ENCODE measurements at places on chromosomes 12 and 14. TPM values are rescaled to one million over a fixed set of nuclear protein-coding genes. Genes with fewer than 3 reads are reported as not detected.

Gene TBC1D30
- 3.0 TPM for total RNA-seq

Gene PIANP
- 0.18 TPM for total RNA-seq

GRCh38 chr14:24409956-24410355 lies 11.2 kb downstream of the NYNRIN start:
- DNase-seq, result no peak

DNA sequence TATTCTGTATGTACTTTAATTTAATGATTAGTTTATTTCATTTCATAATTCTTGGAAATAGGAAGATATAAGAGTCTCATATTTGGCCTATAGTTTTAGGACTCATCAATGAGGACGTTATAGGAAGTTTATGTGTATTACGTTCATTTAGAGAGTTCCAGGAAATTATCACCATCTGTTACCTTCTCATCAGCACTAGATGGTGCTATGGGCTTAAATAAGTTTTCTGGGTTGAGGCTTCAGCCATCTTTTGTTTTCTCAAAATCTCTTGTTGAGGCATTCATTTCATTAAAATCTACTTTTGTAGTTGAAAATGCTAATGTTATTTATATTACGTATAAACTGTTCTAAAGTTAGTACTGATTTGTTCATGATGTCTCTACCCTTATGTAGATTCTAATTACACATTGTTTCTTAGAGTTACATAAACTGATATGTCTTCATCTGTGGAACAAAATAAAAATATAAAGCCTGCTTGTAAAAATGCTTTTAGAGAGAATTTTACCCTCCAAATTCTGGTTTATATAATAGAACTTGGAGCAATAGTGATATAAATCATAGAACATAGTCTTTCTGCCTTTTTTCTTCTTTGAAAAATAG lies 89.2 kb downstream of the CFAP54 start:
- no peak for DNase-seq

DNA sequence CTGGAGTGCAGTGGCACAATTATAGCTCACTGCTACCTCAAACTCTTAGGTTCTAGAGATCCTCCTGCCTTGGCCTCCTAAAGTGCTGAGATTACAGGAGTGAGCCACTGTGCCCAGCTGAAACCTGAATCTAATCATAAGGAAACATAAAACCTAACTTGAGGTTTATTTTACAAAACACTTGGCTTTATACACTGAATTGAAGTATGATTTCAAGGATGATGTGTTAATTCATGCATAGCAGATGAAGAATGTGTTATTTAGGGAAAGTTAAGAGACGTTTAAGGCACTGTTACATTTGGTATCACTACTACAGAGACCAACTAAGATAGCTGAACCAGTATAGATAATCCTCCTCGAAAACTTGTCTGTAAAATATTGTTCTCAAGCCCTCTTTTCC lies 6.4 kb downstream of the DICER1 start:
- DNase-seq, result no peak

Gene C3AR1
- total RNA-seq, result 22.0 TPM

- DNase-seq, result no peak
These were observed 392.8 kb downstream of the SOX5 start for GRCh38 chr12:23556661-23557060.

- no peak for DNase-seq
These were observed 6.8 kb downstream of the CCDC59 start for GRCh38 chr12:82351390-82351789.

DNA sequence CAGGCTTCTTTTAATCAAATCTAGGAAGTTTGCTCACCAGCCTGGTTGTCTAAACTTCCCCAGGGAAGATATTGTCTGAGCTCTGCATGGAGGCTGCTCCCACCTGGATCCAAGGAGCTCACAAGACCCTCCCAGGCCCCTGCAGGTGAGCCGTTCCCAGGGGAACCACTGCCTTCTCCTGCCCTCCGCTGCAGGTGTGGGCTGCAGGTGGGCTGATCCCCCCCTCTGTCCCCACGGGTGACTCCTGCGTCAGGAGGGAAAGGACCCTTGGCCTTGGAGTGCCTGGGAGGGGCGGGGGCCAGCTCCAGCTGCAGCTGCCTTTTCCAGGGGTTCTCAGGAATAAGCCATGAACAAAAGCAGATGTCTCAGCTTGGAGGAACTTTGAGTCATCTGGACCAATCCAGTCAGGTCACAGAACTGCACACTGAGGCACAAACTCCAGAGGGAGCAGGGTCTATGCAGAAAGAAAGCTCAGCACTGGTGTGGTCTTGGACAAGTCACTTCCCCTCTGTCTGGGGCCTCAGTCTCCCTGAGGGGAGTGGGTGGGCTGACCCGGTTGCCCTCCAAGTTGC lies 246.6 kb upstream of the RTL1 start:
- DNase-seq, result no peak

DNA sequence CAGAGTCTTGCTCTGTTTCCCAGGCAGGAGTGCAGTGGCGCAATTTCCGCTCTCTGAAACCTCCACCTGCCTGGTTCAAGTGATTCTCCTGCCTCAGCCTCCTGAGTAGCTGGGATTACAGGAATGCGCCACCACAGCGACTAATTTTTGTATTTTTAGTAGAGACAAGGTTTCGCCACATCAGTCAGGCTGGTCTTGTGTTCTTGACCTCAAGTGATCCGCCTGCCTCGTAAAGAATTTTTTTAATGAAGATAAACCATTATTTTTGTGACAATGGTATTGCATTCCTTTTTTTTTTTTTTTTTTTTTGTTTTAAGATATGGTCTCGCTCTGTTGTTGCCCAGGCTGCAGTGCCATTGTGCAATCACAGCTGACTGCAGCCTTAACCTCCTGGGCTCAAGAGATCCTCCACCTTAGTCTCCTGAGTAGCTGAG lies 25.8 kb downstream of the ACVR1B start:
- no peak for DNase-seq

DNA sequence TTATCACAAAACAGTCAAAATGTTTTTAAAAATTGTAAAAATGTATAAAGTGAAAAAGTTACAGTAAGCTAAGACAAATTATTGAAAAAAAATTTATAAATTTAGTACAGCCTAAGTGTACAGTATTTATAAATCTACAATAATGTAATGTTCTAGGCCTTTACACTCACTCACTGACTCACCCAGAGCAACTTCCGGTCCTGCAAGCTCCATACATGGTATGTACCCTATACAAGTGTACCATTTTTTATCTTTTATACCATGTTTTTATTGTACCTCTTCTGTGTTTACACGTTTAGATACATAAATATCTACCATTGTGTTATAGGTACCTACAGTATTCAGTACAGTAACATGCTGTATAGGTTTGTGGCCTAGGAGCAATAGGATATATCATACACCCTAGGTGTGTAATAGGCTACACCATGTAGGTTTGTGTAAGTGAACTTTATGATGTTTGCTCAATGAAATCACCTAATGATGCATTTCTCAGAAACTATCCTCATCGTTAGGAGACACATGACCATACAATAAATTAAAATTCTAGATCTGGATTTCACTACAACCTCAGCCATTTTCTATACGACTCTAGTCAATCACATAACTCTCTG lies 66.8 kb downstream of the TXNDC16 start:
- DNase-seq, result no peak

Gene PZP
- 0.42 TPM for total RNA-seq

DNA sequence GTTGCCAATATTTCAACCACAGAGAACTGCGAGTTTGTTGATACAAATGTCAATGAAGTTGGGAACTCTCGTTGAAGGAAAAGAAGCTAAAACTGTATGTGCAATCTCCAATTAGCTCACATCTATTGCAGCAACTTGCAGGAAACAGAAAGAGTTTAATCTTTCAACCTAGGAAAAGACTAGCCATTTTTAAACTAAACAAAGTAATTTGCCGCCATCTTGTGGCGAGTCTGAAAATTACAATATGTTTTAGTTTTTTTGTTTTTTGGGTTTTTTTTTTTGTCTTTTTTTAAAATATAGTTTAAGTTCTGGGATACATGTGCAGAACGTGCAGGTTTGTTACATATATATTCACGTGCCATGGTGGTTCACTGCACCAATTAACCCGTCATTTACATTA lies 131.2 kb upstream of the FOXG1 start:
- no peak for DNase-seq

DNA sequence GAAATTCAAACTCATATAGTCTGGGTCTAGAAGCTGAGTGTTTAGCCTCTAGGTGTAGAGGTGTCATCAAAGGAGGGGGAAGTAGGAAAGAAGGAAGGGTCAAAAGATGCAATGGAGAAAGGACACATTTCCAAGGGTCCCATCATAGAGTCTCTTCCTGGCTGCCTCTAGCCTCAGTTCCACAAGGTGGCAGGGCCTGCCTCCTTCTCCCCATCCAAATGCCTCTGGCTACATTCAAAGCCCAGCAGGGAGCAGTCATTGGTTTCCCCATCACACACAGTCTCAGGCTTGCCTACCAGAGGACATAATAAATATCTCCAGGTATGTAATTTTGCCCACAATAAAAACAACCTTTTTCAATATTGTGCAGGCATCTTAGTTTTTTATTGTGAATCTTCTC lies 2.1 kb upstream of the CCT2 start:
- no peak for DNase-seq

Gene HEATR5A
- 42.4 TPM for total RNA-seq

All from left cardiac atrium (tissue), 4 donors.